ENCODE measurements at places on chromosomes 11 and 22. TPM values are rescaled to one million over a fixed set of nuclear protein-coding genes. Genes with fewer than 3 reads are reported as not detected.
A peak's percentile ranks its signal among the peaks of the same experiment; 100 is the strongest.

GRCh38 chr11:62505059-62505439 lies 41.6 kb downstream of the AHNAK start:
- no peak for DNase-seq

GRCh38 chr11:9001736-9002135 lies 2.1 kb downstream of the NRIP3 start:
- DNase-seq, result peak; percentile 83

GRCh38 chr11:57459164-57460021 lies 935 bp upstream of the RTN4RL2 start:
- no peak for DNase-seq

GRCh38 chr11:61588728-61589191 lies 7.9 kb upstream of the SYT7 start:
- peak; percentile 56 for DNase-seq

GRCh38 chr11:59180907-59181306 lies 9.0 kb downstream of the DTX4 start:
- DNase-seq, result no peak

DNA sequence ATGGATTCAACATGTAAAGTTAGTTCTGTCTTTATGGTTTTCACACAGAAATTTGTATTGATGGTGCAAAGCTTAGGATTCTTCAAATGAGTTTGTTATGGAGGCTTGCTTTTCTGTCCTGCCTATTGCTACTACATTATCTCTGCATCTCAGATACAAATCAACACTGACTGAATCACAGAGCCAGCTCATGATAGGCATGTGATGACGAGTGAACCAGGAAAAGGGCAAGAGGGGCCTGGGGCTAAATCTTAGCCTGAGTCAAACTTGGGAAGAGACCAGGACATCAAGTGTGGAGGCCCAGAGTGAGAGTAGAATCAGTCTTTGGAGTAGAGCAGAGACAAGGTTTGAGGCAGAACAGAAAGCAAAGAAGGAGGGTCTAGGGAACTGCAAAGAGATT lies 107.1 kb upstream of the CD44 start:
- peak; percentile 37 for DNase-seq

DNA sequence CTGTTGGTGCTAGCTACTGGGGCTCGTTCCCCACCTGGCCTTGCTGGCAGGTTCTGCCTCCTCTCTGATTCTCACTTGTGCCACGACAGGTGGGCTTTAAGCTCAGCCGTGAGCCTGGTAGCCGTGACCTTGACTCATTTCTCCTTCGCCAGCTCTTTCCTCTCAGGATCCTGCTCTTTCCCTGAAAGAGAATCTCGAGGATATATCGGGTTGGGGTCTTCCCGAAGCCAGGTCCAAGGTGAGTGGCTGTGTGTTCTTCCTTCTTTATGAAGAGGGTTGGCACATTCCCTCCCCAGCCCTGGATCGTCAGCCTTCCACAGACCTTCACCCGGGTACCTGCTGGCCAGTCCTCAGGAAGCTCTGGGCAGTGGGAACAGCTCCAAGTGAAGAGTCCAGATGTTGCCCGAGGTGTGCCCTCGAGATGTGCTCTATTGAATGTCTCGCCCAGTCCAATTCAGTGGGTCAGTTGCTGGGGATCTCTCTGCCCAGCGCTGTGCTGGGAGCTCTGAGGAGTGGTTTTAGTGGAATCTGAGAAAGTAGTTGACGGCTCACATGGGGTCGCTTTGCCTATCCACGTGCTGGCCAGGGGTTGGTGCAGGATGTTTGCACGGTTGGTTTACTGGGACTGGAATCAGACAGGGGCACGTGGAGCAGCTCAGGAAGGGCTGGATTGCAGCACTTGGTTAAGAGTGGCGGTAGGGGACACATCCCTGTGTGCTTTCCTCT lies 1.4 kb downstream of the ZNF74 start:
- no peak for DNase-seq

GRCh38 chr22:48310740-48311139 lies 1516.9 kb downstream of the BRD1 start:
- DNase-seq, result no peak

GRCh38 chr11:124717421-124717785 lies 22.3 kb upstream of the NRGN start:
- DNase-seq, result peak; percentile 19

DNA sequence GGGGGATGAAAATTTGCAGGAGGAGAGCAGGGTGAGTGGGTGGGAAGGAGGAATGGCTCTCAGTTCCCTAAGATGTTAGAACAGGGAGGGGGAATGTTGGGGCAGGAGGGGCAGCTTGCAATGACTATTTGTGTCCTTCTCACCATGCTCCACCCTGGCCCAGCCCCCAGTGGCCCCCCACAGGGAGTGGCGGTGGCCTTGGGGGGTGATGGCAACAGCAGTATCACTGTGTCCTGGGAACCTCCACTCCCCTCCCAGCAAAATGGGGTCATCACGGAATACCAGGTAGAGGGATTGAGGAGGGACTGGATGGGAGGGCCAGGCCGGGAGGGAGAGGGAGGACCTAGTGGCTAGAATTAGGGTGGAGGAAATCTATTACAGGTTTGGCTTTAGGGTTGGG lies 10.2 kb downstream of the ROBO3 start:
- no peak for DNase-seq

DNA sequence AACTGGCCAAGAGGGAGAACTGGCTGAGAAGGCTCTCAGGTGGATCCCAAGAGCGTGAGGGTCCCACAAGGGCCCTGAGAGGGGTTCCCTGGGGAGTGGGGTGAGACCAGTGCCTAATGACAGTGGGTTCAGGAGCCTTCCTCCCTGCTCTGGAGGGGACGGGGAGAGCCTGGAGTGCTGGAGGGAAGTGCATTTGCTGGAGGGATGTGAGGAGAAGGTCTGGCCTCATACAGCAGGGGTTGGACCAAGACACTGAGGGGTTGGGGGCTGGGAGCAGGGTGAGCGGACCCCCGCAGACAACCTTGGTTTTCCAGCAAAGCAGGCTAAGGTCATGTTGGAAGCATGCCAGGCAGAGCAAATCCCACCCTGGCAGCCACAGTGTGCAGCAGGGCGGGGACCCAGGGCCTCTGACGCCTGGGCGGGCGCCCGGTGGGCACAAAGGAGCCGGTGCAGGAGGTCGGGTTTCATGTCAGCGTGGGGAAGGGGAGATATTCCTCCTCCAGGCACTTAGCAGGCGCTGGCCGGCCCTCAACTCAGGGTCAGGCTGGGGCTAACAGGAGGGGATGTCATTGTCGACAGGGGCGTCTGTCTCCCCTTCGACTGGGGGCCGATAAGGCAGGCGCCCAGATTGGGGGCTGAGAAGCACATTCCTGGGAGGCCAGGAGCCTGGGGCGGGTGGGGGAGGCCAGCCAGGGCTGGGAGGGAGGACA lies 3.1 kb upstream of the DERL3 start:
- DNase-seq, result no peak

DNA sequence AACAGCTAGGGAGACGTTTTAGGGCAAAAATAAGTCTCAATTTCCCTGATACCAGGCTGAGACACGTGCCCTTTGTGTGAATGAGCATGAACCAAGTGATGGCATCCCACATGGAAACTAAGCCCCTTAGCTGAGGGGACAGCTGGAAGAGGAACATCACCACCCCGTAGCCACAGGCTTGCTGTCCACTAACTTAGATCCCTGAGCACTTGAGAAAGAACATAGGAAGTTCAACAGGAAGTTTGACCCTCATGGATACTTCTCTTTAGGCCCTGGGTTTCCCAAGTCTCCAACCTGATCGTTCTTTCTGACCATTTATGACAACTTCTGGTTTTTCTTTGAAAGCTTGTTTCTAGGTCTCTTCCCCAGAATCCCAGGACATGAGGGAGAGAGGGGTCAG lies 11.6 kb upstream of the CKAP5 start:
- DNase-seq, result no peak

The PATE2 gene
- not detected for total RNA-seq

The CHKA gene
- total RNA-seq, result 6.0 TPM

The INPP5J gene
- 0.06 TPM for total RNA-seq

The PANX3 gene
- not detected for total RNA-seq
